ENCODE measurements at places on chromosomes 7 and 10. TPM values are rescaled to one million over a fixed set of nuclear protein-coding genes. Genes with fewer than 3 reads are reported as not detected.

FAM25G gene
- not detected for total RNA-seq

SPDYE5 gene
- total RNA-seq, result not detected

ABCF2 gene
- total RNA-seq, result 39.1 TPM

GTF2IRD1 gene
- total RNA-seq, result 5.8 TPM

EDRF1 gene
- 9.4 TPM for total RNA-seq

HOXA10 gene
- total RNA-seq, result not detected

Measured in cardiac ventricle fibroblast (primary cell).